ENCODE measurements at places on chromosomes 7 and 10.
A peak's percentile ranks its signal among the peaks of the same experiment; 100 is the strongest.

DNA sequence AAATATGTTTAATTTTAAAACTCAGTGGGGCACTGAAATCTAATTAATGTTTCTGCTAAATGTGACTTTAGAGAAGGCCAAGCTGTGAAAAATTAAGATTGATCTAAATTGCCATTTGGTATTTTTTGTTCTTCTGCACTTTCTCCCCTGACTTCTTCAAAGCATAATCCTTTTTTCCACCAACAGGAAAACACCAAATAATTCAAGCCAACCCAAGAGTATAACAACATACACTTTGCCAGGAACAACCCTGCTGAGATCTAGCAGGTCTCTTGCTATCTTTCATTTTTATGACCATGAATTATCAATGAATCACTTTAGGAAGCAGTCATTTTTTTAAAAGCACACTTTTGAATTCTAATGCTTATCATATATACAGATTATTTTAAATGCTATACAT, 100.1 kb downstream of the USP6NL start:
- DNase-seq = no peak

- DNase-seq = no peak
Measured at GRCh38 chr7:24786941-24787340, 29.7 kb upstream of the GSDME start.

GRCh38 chr7:39560408-39560807, 5.8 kb upstream of the YAE1 start:
- DNase-seq = no peak

- no peak for DNase-seq
Measured at GRCh38 chr7:112573302-112574039, 92.7 kb downstream of the LSMEM1 start.

GRCh38 chr10:48758411-48758810, 73.7 kb downstream of the WDFY4 start:
- no peak for DNase-seq

DNA sequence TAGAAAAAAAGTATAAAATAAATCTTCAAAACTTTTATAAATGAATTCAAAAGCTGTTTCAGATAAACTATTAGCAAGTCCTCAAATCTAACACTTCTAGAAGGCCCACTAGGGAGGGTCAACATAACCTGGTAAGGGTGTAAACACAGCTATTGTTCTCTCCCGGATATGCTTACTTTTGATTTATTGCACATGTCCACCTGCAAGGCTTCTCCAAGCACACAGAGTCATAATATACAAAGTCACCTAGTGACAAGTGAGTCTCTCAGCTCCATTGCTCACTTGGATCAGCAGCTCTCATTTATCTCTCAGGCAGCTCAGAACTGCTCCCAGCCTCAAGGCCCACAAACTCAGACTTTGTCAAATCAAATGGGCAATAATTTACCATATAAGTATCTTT, 44.0 kb upstream of the COL1A2 start:
- DNase-seq = no peak

DNA sequence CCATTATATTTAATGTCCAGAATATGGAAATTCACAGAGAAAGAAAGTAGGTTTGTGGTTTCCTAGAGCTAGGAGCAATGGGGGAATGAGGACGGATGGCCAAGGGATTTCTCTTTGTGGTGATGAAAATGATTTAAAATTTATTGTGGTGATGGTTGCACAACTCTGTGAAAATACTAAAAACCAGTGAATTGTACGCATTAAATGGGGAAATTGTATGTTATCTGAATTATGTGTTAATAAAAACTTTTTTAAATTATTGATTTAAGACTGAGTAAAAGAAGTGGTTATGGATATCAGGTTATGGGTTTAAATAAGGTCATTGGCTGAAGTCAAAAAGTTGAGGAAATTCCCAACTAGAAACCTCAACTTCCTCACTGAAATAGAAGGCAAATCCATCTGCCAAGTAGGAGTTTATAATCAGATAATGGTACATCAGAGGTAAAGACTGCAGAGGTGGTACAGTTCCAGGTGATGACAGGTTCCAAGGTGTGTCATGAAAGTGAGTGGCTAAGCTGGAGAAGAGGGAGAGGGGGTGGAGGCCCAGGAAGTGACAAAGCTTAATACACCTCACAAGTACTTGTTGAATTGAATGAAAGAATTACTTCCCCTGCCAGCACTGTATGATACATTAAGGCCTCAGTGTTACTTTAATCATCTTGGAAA, 68.9 kb upstream of the CCDC71L start:
- DNase-seq = no peak

DNA sequence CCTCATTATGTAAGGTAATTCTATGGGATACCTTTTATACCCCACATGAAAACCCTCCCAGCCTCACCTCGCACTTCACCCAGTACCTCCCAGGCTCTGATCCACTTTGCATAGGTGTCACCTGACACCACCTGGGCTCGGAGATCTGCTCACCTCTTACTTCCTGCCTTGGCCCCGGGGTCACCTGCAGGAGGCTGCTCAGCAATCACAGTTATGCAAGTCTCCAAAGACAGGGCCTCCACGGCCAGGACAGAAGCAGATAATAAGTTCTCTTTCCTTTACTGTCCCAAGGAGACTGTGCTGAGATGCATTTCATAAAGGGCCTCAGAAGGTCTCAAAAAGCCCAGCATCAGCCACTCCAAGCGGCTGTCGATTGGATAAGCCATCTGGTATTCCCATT, 112.4 kb upstream of the PPP2R2D start:
- DNase-seq = peak; percentile 71

DNA sequence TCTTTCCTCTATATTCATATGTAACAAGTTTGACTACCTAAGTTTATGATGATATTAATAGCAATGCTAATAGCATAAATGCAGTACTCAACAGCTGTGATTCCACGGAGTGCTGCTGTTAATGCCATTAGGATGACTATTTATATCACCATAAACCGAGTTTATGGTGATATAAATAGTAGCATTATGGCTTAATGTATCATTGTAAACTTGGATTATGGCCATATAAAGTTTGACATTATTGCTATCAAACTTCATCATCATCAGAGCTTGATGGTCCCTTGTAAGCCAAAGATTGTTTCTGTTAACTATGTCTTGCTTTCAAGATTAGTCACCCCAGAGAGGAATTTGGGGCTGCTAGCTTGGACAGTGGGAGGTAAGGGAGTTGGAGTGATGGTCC, 612.4 kb upstream of the C7orf33 start:
- DNase-seq = no peak

DNA sequence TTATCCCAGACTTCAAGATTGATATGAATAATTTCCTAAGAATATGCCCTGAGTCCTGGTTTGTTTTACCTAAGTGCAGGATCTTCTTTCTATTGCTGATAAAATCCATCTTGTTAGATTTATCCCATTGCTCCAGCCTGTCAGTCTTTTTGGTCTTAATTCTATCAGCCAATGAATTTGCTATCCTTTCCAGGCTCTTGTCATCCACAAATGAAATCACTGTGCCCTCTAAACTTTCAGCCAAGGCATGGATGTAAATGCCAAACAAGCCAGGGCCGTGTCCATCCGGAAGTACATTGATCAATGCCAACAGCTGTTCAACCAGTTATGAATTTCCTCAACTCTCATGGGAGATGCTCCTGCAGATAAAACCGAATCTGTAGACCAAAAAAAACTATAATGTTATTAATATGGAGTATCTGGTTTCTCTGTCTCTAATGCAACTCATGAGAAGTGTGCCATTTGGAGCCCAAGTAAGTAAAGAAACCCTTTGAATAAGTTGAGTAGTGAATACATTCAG, 40.0 kb downstream of the NPY start:
- no peak for DNase-seq

- DNase-seq = no peak
Measured at GRCh38 chr10:125756196-125756595, 19.4 kb downstream of the MMP21 start.

DNA sequence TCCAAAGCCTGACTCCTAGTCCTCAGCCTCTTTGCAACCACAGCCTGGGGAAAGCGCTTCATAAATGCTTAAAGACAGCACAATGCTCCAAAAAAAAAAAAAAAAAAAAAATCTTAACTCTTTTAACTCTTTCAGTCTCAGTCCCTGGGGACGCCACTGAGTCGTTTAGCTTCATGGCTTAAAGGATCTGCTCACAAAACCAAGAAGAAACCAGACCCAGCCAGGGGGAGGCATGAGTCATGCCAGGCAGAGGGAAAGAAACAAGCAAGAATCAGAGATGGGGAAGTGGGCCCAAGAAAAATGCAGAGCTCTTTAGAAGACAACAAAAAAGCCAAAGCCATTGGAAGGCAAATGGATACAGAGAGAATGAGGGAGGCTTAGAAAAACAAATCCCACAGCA, 32.5 kb upstream of the DOCK1 start:
- no peak for DNase-seq

DNA sequence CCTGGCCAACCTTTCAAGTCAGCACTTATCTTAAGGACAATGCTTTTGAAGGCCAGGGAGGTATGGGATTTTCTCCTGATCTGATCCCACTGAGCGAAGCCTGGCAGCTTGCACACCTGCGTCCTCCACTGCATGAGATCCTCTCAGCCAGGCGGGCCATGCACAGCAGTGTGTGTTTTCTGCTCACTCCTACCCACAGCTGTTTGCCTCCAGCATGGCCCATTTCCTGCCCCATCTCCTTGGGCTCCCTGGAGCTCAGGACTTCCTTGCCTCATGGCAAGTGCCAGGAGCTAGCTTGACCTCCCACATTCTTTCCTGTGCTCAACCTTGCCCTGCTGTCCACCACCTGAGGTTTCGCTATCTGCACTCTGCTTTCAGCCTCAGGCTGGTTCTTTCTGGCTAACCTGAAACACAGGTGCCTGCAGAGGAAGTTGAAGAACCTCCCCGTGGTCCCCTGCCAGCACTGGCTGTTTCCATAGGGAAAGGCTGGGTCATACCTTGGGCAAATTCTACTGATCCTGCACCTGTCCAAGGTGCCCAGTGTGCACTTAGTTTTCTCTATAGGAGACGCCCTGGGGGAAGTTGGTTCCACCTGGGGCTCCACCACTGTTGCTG, 43.9 kb upstream of the EEPD1 start:
- DNase-seq = no peak

GRCh38 chr10:8054494-8055407, at the start of gene GATA3:
Gene GATA3 (plus strand): TSS chr10:8054688. CDS start chr10:8055656, 968 bp downstream.
- DNase-seq = peak; percentile 79

DNA sequence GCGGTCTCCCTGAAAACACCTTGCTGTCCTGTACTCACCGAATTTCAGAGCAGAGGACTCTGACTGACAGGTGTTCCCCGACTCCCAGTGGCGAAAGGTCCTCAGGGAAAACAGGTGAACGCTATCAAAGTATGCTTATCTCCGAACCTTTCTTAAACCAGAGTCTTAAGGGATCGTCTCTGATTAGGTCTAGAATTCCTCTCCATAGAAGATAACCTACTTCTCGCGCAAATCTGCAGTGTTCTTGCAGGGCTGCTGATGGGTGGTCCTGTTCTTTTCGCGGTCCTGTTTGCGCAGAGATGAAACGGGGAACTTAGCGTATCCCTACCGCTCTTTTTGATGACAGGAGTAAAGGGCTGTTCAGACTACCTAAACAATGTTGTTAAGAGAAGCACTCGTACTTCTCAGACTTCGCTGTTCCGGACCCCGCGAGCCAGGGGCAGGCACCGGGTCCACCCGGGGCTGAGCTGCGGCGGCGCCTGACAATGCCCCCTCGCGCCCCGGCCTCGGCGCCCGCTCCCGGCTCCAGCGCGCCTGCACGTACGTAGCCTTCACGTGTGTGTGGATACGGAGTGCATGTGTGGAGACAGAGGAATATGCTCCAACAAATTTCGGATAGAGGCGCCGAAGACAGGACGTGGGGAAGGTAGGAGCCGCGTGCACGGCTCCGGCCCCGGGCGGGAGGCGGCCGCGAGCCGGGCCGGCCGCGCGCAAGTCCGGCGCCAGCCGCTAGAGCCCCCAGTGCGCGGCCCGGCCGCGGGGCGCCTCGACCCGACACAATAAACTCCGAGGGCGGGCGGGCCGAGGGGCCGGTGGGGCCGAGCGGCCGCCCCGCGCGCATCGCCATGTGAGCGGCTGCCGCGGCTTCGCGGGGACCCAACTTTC, 766 bp upstream of the ZMYND11 start:
- no peak for DNase-seq

DNA sequence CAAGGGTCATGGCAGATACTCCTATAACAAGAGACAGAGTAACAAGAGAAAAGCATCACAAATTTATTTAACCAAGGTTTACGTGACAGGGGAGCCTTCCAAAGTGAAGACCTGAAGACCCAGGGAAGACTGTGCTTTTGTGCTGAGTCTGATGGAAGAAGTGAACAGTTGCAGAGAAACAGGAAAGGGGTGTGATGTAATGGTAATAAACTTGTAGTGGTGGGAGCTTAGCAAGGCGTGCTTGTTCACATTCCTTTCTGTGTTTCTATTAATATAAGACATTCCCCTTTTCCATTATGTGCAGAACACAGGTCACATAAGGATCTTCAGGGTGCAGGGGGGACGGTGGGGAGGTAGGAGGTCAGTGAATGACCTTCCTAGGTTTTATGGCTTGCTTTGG, 25.5 kb upstream of the C10orf67 start:
- DNase-seq = no peak

- no peak for DNase-seq
Measured at GRCh38 chr10:21405981-21406380, 119.5 kb downstream of the SKIDA1 start.

GRCh38 chr7:127794551-127794950, 142.6 kb downstream of the SND1 start:
- DNase-seq = no peak

- DNase-seq = no peak
Measured at GRCh38 chr10:69772933-69773704, 28.6 kb upstream of the COL13A1 start.

- no peak for DNase-seq
Measured at GRCh38 chr10:36281831-36282331, 639.8 kb upstream of the FZD8 start.

DNA sequence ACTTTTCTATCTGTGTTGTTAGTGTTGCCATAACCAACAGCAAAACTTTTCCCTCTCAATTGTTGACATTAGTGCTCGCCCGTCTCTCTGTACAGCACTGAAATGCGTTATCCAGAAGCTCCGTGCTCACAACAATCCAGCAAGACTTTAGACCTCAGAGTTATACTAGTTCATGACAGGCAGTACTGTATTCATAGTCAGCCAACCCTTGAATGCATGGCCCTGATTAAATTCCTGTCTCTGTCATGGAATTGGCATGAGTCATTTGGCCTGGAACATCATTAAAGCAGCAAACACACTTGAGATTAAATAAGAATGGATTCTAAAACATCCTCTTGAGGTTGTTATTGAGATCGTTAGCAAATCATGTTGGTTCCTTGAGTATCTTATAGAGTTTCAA, 405.5 kb upstream of the C7orf33 start:
- DNase-seq = no peak
